T-helper 9 cell (primary cell): ENCODE measurements at places on chromosomes 1 and 21.

- no peak for DNase-seq
Observed at GRCh38 chr1:83769072-83769471, 229.9 kb downstream of the TTLL7 start.

DNA sequence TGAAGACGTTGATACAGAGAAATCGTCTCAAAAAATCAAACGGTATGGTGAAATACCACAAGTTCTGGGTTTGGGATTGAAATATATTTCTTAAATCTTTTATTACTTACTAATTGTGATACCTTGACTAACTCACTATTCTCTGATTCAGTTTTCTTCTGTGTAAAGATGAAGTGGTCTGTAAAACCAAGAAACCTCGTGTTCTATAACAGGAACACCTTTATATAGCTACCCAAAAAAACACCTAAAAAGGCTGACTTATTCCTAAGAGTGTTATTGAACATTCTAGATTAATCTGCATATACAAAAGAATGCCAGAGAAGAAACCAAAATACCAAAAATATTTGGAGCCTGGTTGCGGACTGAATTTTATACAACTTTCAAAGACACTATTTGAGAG lies 721 bp downstream of the LRRIQ3 start:
- DNase-seq = no peak

DNA sequence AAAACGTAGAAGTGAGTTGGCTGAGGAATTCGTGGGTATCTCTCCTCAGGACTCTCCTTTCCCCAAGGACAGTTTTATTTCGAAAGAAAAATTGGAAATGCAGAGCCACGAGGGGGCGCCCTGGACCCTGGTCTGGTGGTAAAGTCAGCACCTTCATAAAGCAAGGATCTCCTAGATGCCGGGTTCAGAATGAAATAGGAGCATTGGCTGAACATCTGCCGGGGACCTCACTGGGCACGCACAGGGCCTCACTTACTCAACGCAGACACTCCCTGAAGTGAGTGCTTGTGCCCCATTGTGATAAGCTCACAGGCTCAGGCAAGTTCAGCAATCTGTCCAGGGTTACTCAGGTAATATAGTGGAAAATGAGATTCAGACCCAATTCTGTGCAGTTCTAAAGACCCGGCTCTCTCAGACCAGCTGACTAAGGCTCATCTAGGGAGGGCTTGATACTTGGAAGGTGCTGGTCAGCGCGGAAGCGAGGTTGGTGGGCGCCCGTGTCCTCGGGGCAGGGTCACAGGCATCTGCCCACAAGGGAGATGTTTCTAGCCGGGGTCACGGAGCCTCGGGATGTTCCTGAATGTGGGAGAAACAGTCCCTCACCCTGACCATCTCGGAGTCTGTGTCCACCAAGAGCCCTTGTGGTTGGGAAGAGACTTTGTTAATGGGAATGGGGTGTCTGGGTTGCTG lies 55.7 kb upstream of the ETV3 start:
- peak; percentile 14 for DNase-seq

- DNase-seq = no peak
Observed at GRCh38 chr1:154418062-154418921, 13.1 kb downstream of the IL6R start.

GRCh38 chr1:8397511-8397910 lies 79.6 kb downstream of the SLC45A1 start:
- DNase-seq = no peak

- peak; percentile 60 for DNase-seq
Observed at GRCh38 chr1:101112051-101112780, 86.6 kb upstream of the DPH5 start.
